ENCODE measurements at places on chromosomes 11 and 22.

- peak; percentile 59 for DNase-seq
Observed at GRCh38 chr11:100403816-100404215, 283.3 kb upstream of the ARHGAP42 start.

DNA sequence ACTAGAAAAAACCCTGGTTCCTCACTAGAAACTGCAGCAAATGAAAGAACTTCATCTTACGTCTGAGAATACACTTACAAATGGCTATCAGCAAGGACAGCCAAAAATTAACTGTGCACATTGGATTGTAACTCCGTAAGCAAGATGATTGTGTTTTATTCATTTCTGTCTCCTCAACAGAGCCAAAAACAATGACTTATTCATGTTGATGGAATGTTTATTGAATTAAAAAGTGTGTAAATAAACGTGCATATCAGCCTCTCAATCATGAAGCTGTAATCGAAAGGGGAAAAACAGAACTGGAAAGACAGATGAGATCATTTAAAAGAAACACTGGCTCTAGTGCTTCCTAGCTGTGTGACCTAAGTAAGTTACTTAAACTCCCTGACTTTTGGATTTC is 307.5 kb upstream of the ZC3H12C start:
- no peak for DNase-seq

DNA sequence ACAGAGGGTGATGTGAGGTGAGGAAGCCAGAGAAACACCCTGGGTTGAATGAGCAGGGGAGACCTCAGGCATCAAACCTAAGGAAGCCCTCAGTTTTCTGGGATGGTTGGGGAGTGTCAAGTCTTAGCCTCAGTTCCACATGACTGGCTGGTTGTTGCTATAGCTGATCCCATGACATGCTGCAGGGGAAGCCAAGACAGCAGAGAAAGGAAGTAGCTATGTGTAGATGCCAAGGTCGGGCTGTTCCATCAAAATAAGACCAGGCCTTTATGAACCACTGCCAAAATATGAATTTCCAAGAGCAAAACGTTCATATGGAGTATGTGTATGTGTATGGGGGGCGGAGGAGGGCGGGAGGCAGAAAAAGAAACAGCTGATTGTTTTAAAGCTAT is 11.6 kb downstream of the CD59 start:
- no peak for DNase-seq

DNA sequence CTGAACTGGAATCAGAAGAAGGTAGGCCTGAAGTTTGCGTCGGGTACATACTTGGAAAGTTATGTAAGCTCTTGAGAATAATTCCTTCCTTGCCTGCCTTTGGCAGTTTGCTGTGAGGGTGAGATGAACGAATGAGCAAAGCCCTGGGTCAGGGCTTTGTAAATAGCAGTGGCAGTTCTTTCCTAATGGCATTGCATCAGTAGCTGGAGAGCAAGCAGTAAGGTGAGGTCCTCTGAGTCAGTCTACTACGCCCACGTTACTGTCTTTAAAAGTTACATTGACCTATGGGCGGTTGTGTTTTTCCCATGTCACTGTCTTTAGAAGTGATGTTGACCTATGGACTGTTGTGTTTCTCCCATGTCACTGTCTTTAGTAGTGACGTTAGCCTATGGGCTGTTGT is 179.1 kb upstream of the E2F8 start:
- no peak for DNase-seq

- no peak for DNase-seq
Observed at GRCh38 chr11:70926543-70927201, 325.7 kb downstream of the SHANK2 start.

DNA sequence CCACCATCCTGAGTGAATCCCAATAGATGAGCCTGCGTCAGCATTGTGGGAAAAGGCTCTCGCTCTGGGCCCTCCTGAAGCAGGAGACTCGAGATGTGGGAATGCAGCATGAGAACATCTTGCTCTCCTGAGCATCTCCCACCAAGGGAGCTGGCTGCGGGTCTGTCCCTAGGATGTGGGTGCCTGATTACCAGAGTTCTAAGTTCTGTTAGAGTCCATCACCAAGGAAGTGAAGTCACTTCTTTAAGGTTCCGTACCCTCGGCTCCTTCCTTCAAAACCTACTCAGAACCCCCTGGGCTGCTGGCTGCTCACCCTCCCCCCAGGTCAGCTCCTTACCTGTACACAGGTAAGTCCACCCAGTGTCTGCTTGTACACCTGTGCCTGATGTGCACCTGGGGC is 100.5 kb upstream of the IGLL5 start:
- no peak for DNase-seq

All from SW 1271 (cell line).